ENCODE measurements at places on chromosomes 4 and X.

GRCh38 chr4:72712997-72713396 is 144.0 kb upstream of the ADAMTS3 start:
- DNase-seq, result no peak

- peak; percentile 51 for DNase-seq
These were observed 733 bp downstream of the FRYL start for GRCh38 chr4:48779095-48779997.

- DNase-seq, result no peak
These were observed 1.7 kb downstream of the PLAC8 start for GRCh38 chr4:83112678-83113428.

GRCh38 chr4:61505773-61506685 is 305.9 kb downstream of the ADGRL3 start:
- no peak for DNase-seq

DNA sequence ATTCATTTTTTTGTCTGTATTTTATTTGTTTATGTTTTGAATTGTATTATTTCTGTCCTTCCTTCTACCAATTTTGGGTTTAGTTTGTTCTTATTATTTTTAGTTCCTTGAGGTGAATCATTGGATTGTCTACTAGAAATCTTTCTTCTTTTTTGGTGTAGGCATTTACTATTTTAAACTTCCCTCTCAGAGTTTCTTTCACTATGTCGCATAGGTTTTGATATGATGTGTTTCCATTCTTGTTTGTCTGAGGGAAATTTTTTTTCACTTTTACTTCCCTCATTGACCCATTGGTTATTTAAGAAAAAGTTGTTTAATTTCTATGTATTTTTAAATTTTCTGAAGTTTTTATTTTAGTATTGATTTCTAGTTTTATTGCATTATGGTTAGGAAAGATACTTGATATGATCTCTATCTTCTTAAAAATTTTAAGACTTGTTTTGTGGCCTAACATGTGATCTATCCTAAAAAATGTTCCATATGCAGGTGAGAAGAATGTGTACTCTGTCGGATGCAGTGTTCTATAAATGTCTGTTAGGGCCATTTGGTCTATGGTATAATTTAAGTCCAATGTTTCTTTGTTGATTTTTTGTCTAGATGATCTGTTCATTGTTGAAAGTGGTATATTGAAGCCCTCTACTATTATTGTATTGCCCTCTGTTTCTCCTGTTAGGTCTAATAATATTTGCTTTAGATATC is 68.8 kb downstream of the IL15 start:
- DNase-seq, result no peak

GRCh38 chr4:175166020-175166419 is 247.9 kb downstream of the ADAM29 start:
- DNase-seq, result no peak

DNA sequence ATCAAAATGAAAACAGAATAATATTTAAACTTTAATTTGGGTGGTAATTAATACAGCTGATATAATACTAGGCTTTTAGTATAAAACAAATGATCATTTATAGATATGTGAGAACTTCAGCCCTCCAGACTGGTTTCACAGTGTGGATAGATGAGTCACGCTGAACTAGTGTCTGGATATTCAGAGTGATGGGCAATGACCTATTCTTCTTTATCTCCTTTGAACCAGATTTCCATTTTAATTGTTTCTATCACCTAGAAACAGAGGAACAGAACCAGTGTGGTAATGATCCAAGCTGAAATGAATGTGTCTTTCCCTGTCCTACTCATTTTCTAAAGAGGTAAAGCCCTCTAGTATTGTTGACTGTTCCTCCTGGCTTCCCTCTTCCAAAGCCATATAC is 155.2 kb upstream of the GK2 start:
- no peak for DNase-seq

DNA sequence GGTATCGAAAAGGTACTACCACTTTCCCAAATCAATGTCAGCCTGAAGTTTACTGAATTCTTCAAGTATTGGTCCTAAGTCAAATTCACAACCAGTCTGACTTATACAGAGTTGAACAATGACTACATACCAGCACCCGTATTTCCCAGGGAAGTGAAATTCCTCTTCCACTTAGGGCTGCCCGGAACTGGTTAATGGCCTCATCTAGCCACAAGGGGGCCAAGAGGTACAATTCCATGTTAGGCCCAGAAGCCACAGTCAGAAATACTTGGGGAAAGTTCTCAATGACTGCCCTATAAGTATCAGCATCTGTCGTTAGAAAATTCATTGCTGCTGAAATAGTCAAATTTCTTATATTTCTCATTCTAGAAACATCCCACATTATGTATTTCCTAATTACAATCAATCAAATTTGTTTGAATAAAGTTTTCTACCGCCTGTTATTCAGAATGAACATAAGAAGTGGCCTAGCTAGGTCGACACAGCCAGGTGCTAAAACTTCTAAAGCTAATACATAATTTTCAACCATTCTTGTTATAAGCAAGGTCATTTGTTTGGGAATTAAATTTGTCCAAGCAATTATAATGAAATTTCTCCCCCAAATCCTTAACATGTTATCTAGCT is 5.6 kb upstream of the PCDH7 start:
- DNase-seq, result no peak

Measured in T-helper 1 cell (primary cell).